ENCODE measurements at places on chromosomes 4 and X. TPM values are rescaled to one million over a fixed set of nuclear protein-coding genes. Genes with fewer than 3 reads are reported as not detected.
A peak's percentile ranks its signal among the peaks of the same experiment; 100 is the strongest.

The CEP135 gene
- polyA plus RNA-seq, result 1.8 TPM

The SCFD2 gene
- polyA plus RNA-seq, result 3.0 TPM

The RHOH gene
- 3.6 TPM for polyA plus RNA-seq

The SSX4B gene
- polyA plus RNA-seq, result not detected

The ASMT gene
- not detected for polyA plus RNA-seq

- H3K4me3 ChIP-seq, result no peak overlapping the region
- no peaks in the 10 kb centered on the region for H3K36me3 ChIP-seq
- DNase-seq, result peak; percentile 3
- H3K27ac ChIP-seq, result no peak overlapping the region
- H3K27me3 ChIP-seq, result no peaks in the 10 kb centered on the region
- no peaks in the 10 kb centered on the region for H3K4me1 ChIP-seq
Observed at GRCh38 chr4:4574052-4574451, 32.2 kb upstream of the STX18 start.

GRCh38 chr4:184756399-184756798 lies 22.5 kb upstream of the CENPU start:
- no peak overlapping the region for H3K27ac ChIP-seq
- H3K36me3 ChIP-seq, result no peaks in the 10 kb centered on the region
- no peaks in the 10 kb centered on the region for H3K27me3 ChIP-seq
- H3K4me1 ChIP-seq, result no peaks in the 10 kb centered on the region
- no peak overlapping the region for H3K4me3 ChIP-seq
- DNase-seq, result no peak

- H3K27me3 ChIP-seq, result no peaks in the 10 kb centered on the region
- no peaks in the 10 kb centered on the region for H3K36me3 ChIP-seq
- H3K4me1 ChIP-seq, result no peaks in the 10 kb centered on the region
- H3K27ac ChIP-seq, result no peak overlapping the region
- no peak for DNase-seq
- no peak overlapping the region for H3K4me3 ChIP-seq
Observed at GRCh38 chr4:40227284-40227683, 30.5 kb downstream of the RHOH start.

- H3K36me3 ChIP-seq, result no peaks in the 10 kb centered on the region
- H3K4me1 ChIP-seq, result no peaks in the 10 kb centered on the region
- no peak overlapping the region for H3K4me3 ChIP-seq
Observed at GRCh38 chrX:87516717-87517121, 883 bp upstream of the KLHL4 start.

- H3K4me3 ChIP-seq, result no peak overlapping the region
- H3K27ac ChIP-seq, result no peak overlapping the region
- H3K36me3 ChIP-seq, result no peaks in the 10 kb centered on the region
Observed at GRCh38 chr4:139685180-139685579, 19.6 kb downstream of the MGST2 start.

- H3K27ac ChIP-seq, result no peak overlapping the region
- no peaks in the 10 kb centered on the region for H3K27me3 ChIP-seq
- H3K36me3 ChIP-seq, result peaks cover 13% of the 10 kb centered on the region
- H3K4me1 ChIP-seq, result no peaks in the 10 kb centered on the region
- no peak overlapping the region for H3K4me3 ChIP-seq
Observed at GRCh38 chr4:183455431-183456195, 11.2 kb downstream of the CDKN2AIP start.

GRCh38 chr4:145690610-145691009 lies 10.7 kb downstream of the C4orf51 start:
- no peaks in the 10 kb centered on the region for H3K4me1 ChIP-seq
- DNase-seq, result no peak
- no peak overlapping the region for H3K4me3 ChIP-seq
- no peak overlapping the region for H3K27ac ChIP-seq
- no peaks in the 10 kb centered on the region for H3K27me3 ChIP-seq
- no peaks in the 10 kb centered on the region for H3K36me3 ChIP-seq

DNA sequence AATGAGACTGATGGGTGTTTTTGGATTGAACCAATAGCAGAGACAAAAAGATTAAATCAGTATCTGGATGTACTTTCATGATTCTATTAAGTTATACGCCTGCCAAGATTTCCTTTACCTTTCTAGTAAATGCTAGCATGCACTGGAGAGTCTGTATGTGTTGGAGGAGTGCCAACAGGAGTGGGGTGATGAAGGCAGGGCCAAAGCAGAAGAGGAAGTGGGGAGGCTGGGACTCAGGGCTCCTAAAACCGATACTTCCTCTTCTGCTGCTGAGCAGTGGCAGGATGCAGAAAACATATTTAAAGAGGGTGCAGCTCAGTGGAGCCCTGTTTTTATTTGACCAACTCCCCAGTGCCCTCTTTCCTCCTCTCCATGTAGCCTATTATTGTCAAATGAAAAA lies 5.6 kb downstream of the CYSLTR1 start:
- no peaks in the 10 kb centered on the region for H3K36me3 ChIP-seq
- DNase-seq, result peak; percentile 25
- H3K27me3 ChIP-seq, result no peaks in the 10 kb centered on the region
- no peaks in the 10 kb centered on the region for H3K4me1 ChIP-seq
- no peak overlapping the region for H3K27ac ChIP-seq

DNA sequence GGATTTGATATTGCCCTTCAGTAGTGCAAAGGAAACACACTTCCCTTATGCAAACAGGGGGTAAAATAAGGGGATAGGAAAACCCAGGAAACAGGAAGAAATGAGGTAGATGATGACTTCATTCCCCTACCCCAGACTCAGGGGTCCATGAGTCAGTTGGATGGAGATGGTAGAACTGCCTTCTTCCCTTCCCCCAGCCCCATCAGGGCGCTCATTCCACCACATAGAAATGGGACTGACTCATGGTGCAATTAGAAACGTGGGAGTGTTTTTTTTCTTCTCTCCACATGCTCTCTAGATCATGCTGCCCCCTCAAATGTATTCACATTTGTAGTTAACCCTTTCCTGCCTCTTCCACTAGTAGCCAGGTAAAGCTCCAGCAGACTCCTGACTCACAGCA lies 23.1 kb upstream of the ARMCX2 start:
- H3K4me3 ChIP-seq, result no peak overlapping the region
- no peak overlapping the region for H3K27ac ChIP-seq
- no peaks in the 10 kb centered on the region for H3K36me3 ChIP-seq

- H3K27me3 ChIP-seq, result no peaks in the 10 kb centered on the region
- no peak for DNase-seq
- H3K36me3 ChIP-seq, result no peaks in the 10 kb centered on the region
- no peak overlapping the region for H3K27ac ChIP-seq
- H3K4me3 ChIP-seq, result no peak overlapping the region
Observed at GRCh38 chr4:7756561-7757355, 182.9 kb downstream of the AFAP1 start.

DNA sequence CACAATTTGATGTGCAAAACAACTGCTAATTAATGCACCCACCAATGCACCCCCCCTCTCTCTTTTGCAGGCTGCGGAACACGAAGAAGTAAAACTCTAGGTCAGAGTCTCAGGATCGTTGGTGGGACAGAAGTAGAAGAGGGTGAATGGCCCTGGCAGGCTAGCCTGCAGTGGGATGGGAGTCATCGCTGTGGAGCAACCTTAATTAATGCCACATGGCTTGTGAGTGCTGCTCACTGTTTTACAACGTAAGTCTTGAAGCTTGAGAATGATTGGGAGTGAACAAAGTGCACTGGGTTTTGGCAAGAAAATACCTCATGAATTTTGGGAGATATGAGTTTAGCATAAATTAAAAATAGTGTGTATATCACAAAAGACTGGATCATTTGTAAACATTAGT lies 28.9 kb downstream of the TMPRSS11E start:
- no peaks in the 10 kb centered on the region for H3K27me3 ChIP-seq
- H3K27ac ChIP-seq, result no peak overlapping the region
- no peaks in the 10 kb centered on the region for H3K4me1 ChIP-seq
- DNase-seq, result no peak

DNA sequence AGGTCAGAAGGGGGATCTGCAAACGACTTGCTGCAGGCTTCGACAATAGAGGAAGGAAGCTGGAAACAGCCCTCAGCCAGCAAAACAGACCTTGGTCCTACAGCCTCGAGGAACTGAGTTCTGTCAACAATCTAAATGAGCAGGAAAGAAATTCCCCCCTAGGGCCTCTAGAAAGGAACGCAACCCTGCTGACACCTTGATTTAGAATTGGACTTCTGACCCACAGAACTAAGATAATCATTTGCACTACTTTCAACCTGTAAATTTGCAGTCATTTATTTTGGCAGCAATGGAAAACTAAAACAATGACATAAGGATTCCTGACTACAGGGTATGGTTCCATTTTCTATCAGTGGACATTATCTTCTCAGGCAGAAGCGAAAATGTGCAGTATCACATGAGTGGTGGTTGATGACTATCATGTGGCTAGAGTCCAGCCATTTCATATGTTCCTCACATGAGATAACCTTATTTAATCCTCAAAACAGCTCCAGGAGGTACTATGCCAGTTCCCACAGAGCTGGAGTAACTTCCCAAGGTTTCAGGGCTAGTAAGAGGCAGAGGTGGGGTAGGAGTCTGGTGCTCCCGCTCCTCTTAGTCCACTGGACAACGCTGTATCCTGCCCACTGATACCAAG lies 61.6 kb downstream of the SAT1 start:
- DNase-seq, result peak; percentile 81
- H3K36me3 ChIP-seq, result no peaks in the 10 kb centered on the region

DNA sequence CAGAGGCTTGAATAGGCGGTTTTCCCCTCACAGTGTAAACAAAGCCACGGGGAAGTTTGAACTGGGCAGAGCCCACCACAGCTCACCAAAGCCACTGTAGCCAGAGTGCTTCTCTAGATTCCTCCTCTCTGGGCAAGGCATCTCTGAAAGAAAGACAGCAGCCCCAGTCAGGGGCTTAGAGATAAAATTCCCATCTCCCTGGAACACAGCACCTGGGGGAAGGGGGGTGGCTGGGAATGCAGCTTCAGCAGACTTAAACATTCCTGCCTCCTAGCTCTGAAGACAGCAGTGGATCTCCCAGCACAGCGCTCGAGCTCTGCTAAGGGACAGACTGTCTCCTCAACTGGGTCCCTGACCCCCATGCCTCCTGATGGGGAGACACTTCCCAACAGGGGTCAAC lies 44.0 kb upstream of the USP38 start:
- H3K4me3 ChIP-seq, result no peak overlapping the region
- H3K4me1 ChIP-seq, result no peaks in the 10 kb centered on the region
- no peak overlapping the region for H3K27ac ChIP-seq
- no peak for DNase-seq
- H3K27me3 ChIP-seq, result no peaks in the 10 kb centered on the region

DNA sequence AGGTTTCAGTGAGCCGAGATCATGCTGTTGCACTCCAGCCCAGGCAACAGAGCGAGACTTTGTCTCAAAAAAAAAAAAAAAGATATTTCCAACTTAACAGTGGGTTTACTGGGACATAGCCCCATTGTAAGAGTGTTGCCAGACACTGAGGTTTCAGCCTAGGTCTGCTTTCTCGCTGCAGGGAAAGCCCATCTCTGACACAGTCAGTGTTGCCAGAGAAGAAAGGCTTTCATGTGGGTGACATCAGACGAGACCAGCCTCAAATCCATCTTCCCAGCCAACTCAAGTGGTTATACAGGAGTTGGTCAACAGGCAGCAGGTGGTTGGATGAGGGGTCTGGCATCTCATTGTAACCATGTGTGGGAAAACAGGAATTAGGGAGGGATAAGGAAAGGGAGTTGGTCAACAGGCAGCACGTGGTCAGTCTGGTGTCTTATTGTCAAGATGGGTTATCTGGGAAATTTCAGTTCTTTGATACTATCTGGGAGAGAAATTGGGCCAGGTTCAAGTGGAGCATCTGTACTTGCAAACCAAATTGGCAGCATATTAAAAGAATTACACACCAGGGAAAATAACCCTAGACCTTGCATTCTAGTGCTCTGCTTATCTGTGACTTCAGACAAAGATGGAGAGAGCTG lies 41.1 kb downstream of the NELFA start:
- H3K4me1 ChIP-seq, result no peaks in the 10 kb centered on the region
- peaks cover 2% of the 10 kb centered on the region for H3K36me3 ChIP-seq
- H3K27me3 ChIP-seq, result no peaks in the 10 kb centered on the region
- no peak overlapping the region for H3K27ac ChIP-seq

DNA sequence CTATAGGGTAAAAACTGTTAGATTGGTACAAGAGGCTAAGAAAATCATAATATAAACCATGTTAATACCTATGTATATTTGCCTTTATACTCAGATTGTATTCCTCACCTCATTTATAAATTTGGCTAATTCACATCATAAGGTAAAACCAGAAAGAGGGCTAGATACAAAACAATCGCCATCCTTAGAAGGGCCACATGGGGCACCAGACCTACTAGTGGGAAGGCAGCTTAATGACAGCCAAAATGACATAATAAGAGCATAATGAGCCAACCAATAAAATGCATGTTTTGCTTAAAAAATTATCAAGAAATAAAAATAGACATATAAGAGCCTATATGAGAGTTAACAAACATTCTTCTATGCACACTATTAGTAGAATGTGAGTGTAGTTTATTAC lies 107.3 kb upstream of the PRDX4 start:
- no peaks in the 10 kb centered on the region for H3K27me3 ChIP-seq
- DNase-seq, result no peak
- H3K4me1 ChIP-seq, result no peaks in the 10 kb centered on the region
- no peak overlapping the region for H3K27ac ChIP-seq

GRCh38 chr4:76969495-76969894 lies 19.9 kb downstream of the SEPTIN11 start:
- H3K4me1 ChIP-seq, result no peaks in the 10 kb centered on the region
- no peak overlapping the region for H3K4me3 ChIP-seq
- no peaks in the 10 kb centered on the region for H3K27me3 ChIP-seq
- H3K27ac ChIP-seq, result no peak overlapping the region

GRCh38 chr4:184887947-184888346 lies 62.2 kb upstream of the ACSL1 start:
- H3K36me3 ChIP-seq, result no peaks in the 10 kb centered on the region
- no peaks in the 10 kb centered on the region for H3K27me3 ChIP-seq
- no peaks in the 10 kb centered on the region for H3K4me1 ChIP-seq

DNA sequence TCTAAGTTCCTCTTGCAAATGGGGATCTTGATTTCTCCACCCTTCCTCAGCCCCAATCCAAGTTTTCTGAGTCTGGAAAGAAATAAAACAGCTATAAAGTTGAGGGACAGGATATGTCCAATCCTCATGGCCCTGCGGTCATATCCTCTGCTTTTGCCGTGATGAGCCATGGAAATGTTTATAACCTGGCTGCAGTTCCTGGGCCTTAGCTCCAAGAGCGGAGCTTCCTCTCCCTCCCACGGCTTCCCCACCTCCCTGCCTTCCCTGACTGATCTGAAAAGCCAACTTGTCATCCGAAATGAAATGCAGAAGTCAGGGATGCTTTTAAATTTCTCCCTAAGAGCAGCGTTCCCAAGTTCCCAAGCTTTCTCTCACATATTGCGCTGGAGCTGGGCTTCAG lies 221.5 kb upstream of the SFRP2 start:
- no peaks in the 10 kb centered on the region for H3K27me3 ChIP-seq
- H3K27ac ChIP-seq, result no peak overlapping the region
- no peak overlapping the region for H3K4me3 ChIP-seq
- H3K4me1 ChIP-seq, result no peaks in the 10 kb centered on the region

DNA sequence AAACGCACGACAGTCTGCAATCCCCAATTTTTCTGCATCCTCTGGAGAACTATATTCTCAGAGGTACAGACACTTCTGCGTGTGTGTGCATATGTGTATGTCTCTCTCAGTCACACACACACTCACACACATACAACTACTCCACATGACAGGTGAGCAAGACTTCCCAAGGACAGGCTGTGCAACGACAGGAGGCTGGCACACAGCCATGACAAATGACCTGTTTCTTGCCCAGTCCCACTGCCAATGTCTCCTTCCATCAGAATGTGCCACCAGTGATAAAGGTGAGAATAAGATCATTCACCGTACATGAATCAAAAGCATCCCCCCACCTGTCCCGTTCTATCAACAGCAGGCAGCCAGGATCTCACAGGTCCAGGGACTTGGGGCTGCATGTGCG lies 52.4 kb downstream of the PPP2R2C start:
- DNase-seq, result no peak
- no peaks in the 10 kb centered on the region for H3K36me3 ChIP-seq
- H3K27ac ChIP-seq, result no peak overlapping the region
- H3K4me1 ChIP-seq, result no peaks in the 10 kb centered on the region
- H3K4me3 ChIP-seq, result no peak overlapping the region
